NCI-H2029 treated with DMSO at 0.1 percent for 48 hours (cell line): ENCODE measurements at places on chromosomes 4 and X.

DNA sequence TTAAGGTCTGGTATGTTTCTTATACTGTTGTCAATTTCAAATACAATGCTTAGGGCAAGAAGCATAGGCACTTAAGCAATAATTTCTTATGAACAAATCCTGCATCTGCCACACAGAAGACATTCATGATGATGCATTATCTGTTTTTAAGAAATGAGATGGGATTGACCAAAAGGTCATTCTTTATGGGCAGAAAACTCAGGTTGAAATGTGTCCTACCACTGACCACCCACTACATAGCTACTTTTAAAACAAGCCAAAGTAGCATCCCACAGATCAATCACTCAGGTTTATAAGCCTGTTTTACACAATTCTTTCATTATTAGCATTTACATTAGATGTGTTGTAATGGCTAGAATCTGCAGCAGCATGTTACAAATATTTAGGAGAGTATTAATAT is 617.8 kb downstream of the PCDH7 start:
- DNase-seq, result no peak

DNA sequence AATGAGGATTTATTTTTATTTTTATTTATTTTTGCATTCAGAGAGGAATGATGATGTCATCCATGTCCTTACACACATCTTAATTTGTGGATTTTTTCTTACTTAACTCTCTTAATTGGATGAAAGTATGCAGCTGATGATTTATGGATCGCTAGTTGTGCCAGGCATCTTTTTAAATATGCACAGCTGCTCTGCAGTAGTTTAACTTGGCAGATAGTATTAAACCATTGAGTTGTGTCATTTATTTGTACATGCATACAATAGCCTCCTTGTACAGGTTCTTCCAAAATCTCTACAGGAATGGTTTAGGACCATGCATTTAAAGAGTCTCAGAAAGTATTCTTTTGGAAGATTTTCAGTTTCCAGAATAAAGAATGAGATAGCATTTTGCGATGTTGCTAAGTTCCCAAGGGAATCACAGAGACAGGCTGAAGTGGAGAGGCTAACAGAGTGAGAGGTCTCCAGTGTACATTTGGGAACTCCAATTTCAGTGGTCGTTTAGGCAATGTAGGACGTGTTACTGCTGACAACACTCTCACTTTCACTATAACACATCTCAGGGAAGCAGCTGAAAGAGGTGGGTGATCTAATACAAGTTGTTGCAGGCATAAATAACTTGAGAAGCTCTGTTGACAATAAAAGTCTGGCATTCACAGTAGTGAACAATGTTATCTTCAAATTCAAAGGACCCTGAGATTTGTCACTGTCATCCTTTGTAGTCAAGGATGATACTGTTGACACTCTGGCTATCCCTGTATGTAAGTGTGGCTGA is 49.9 kb upstream of the SCRG1 start:
- peak; percentile 65 for DNase-seq

GRCh38 chrX:71302461-71303213 is 1.1 kb downstream of the ITGB1BP2 start:
- DNase-seq, result no peak

DNA sequence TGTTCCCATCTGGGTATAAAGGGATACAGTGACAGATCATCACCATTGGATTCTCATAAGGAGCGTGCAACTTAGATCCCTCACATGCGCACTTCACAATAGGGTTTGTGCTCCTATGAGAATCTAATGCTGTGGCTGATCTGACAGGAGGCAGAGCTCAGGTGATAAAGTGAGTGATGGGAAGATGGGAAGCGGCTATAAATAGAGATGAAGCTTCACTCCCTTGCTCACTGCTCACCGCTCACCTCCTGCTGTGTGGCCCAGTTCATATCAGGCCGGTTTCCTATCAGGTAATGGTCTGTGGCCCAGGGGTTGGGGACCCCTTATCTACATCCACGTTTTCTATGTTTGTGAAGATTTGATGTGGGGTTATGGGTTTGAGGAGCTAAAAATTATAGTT is 43.7 kb downstream of the FAT4 start:
- DNase-seq, result no peak

DNA sequence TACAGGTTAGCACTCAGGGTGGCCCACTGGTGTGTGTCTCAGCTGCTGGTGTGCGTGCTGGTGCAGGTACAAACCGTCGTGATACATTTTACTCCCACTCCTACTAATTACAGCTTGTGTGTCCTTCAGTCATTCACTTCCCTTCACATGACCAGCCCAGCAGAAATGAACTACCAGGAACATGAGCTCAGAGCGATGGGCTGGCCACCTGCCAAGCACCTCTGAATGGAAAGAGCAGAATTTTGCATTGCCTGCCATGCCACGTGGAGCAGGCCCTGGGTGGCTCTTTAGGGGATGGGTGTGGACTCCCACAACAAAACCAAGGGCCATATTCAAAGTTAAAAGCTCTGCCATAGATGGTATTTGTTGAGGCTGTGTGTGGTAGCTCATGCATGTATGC is 58.9 kb upstream of the PGM2 start:
- DNase-seq, result peak; percentile 73

DNA sequence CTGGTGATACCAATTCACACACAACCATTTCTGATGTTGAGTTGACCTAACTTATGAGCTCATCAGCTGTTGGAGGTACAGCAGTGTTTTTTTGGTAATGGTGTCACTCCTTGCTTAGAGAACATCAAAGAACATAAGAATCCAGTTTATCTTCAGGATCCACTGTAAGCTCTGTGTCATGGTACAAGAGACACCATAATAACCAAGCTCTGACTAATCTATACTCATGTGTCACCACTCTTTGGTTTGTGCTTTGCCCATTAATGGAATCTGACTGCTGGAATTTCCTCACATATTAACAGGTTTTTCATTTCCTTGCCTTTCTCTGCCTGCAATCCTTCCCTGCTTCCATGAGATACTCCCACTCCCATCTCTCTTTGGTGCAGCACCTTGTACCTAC is 735.1 kb upstream of the LCORL start:
- no peak for DNase-seq

DNA sequence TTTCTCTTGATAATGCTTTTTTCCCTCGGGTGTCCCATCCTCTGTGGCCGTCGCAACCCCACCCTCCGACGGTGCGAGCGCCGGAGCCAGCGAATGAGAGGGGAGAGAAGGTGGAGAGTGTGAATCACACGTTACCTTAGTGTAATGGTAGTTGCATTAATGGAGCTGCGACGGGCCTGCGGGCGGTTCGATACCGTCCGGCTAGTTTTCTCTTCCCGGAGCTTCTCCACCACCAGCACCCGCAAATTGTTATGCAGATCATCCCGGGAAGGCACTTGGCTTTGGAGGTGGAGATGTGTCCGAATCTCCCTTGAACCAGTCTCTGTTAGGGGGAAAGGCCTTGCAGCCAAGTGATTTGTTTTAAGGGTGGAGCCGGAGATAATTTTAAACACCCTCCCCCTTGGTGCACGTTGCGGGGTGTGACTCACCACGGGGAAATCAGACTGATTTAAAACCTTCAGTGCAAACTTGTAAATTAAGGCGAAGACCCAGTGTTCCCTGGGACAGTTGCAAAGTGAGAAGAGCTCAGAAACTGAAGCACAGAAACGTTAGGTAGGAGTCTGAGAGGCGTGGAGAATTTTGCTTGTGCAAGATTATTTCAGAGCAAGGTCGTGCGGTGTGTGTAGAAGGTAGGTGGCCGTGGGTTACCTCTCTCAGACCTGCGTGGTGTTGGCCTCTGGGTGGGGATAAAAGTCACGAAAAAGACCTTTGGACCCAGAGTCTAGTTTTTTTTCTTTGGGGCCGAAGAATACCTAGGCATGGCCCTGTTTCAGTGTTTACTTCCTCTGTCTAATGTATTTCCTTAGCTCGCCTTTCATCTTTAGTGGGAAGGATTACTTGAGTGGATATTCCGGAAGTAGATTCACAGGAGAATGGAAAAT is 1.3 kb downstream of the AFF1 start:
- peak; percentile 21 for DNase-seq

DNA sequence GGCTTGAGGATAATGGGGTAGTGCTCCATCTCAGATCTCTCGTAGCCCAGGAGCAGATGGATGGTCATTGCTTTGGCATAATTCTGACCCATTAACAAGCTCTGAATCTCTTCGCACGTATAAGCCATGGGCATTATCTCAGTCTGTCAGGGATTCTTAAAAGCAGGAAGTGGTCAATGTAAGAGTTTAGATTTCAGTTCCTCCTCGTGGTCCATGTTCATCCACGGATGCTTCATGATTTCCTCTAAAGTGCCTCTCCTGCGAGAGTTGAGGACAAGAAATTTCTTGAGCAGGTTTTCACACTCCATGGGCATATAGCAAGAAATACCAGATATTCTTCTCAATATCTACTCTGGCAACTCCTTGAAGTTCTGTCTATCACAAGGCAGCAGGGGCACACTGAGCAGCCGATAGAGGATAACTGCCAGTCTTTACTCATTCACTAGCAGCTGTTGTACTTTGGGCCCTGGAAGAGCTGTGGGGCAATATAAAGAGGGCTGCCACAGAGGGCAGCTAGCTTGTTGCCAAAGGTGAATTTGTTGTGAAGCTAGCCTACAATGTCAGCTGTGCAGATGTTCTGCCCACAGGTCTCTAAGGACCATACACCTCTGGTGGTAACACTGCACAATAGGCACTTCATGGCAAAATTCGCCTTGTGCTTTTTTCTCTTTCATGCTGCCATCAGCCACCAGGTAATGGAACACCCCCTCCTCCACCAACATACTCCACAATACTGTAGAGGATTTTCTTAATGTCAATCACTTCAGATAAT is 52.0 kb upstream of the WDR17 start:
- DNase-seq, result no peak

DNA sequence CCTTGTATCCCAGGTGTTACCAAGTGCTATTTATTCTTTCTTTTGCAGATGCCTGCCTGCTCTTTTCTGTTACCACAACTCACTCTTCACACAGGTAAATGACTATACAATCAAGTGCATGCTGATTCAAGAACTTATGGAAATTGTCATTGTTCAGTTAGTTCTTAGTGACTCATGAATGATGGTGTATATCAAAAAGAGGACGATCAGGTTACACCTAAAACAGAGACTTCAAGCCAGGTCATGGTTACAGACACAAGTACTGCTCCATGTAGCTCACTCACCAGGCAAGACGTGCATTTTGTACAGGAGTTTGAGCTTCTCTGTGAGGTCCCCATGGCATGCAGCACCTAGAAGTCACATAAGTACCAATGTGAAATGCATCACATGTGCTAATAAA is 59.3 kb upstream of the UCP1 start:
- no peak for DNase-seq

DNA sequence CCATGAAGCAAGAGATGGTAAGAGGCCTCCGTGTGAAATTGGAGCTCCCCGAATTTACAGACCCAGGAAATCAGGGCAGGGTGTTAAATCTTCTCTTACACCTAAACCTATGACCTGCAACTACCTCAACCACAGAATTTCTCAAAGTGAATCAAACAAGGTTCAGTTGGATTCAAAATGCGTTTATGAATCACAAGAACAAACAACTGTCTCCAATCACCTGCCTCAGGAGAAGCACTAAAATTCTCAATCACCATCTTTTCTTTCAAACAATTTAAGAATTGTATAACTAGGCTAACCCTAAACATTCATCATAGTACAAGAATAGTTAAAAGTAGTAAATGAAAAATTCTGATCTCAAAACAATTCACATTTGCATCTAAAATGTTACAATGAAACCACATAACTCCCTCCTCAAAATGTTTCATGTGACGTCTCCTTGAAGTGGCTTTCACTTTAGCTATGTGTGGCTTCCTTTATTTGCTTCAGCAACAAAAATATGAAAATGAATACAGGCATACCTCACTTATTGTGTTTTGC is 19.2 kb downstream of the PPP3CA start:
- DNase-seq, result no peak

GRCh38 chr4:113325876-113326615 is 276.6 kb downstream of the ANK2 start:
- no peak for DNase-seq
